ENCODE measurements at places on chromosomes 5 and 9. TPM values are rescaled to one million over a fixed set of nuclear protein-coding genes. Genes with fewer than 3 reads are reported as not detected.
A peak's percentile ranks its signal among the peaks of the same experiment; 100 is the strongest.

The SLCO6A1 gene
- not detected for total RNA-seq

The ERGIC1 gene
- total RNA-seq = 76.9 TPM

The POU4F3 gene
- not detected for total RNA-seq

The TRIM36 gene
- total RNA-seq = 0.75 TPM

The PCDHGA6 gene
- 11.5 TPM for total RNA-seq

The PCDHGA12 gene
- 10.3 TPM for total RNA-seq

The DOCK8 gene
- total RNA-seq = 2.4 TPM

The RGS7BP gene
- total RNA-seq = 1.7 TPM

- DNase-seq = no peak
These were observed 36.3 kb downstream of the SLC12A7 start for GRCh38 chr5:1075555-1075881.

GRCh38 chr9:128729302-128729701 is 5.4 kb upstream of the ZDHHC12 start:
- no peak for DNase-seq

DNA sequence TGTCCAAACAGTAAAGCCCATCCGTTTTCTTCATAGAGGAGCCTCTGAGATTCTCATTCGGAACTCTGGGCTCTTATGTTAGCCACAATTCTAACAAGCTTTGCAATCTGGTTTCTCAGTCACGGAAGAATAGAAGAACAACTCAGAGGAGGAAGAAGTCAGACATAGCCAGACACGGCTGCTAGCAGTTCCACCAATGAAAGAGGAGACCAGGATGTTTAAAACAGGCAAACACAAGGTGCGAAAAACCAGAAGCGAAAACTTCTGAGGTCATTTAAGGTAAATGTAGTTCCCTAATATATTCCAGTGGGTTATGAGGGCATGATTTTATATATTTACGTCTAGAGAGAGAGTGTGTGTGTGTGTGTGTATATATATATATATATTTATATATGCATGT is 34.1 kb upstream of the GDNF start:
- no peak for DNase-seq

- no peak for DNase-seq
These were observed 59.9 kb upstream of the PLPP1 start for GRCh38 chr5:55594671-55595070.

DNA sequence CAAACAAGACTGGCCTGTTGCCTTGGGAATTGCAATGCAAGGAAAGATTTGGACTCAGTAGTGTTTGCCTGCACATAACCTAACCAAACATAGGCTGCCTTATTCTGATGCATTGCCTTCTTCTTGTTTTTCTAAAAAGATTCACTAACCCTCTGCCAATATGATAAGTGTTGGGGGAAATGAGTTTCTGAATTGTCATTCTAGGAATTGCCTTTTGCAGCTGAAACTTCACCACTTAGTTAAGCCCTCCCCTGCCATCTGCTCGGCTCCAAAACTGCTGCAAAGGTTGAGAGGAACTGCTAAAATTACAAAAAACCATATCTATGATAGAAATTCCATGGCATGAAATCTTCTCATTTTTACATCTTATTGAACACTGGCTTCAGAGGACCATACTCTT is 41.6 kb upstream of the SPATA31D4 start:
- no peak for DNase-seq

GRCh38 chr5:17928581-17928981 is 294.3 kb downstream of the TAF11L14 start:
- no peak for DNase-seq

DNA sequence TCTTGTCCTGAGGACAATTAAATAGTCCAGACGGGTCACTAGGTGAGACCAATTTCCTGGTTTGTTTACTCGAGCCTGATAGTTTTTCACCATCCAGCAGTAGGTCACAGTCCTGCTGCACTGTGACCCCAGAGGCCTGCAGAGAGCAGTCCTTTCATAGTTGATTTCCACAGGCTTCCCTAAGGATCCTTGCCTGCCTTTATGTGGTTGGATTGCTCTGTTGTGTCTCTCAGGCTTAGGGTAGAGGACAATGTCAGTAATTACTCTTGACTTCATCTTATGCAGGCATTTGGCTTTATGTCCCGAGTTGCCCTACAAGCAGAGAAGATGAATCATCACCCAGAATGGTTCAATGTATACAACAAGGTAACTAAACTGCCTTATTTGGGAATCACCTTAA is 9.0 kb upstream of the CATSPER3 start:
- no peak for DNase-seq

DNA sequence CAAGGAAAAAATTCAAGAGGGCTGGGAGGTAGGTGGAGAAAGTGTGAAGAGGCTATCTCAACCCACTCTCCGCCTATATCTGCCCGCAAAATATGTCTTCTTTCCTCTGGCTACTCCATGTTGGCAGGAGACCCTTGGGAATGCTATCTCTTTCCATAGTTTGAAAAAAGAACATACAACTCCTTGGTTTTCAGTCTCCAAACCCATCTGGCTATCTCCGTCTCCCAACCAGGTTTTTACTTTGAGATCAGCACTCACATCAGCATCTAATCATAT is 109.9 kb upstream of the IFNE start:
- DNase-seq = no peak

DNA sequence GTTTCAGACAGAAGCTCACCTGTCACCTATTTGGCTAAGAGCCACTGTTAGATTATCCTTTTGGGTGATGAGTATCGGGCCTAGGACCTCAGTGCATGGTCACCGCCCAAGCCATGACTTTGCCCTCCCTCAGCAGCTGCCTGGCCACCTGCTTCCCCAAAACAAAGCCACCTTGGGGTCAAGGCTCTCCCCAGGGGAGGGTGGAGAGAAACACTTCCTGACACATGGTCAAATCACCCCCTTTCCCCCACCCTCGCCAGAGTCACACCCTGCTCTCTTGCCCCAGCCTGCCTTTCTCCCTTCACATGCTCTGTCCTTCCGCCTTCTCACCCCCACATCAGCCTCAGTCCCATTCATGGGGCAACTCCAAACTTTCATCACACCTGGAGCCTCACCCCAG is 1.7 kb upstream of the HBEGF start:
- peak; percentile 53 for DNase-seq

- no peak for DNase-seq
These were observed 51.7 kb downstream of the ARHGAP26 start for GRCh38 chr5:142821733-142822487.

- no peak for DNase-seq
These were observed 107.9 kb upstream of the FREM1 start for GRCh38 chr9:15018096-15018637.

- DNase-seq = peak; percentile 56
These were observed 3.3 kb downstream of the ANKRD33B start for GRCh38 chr5:10567121-10567591.

- no peak for DNase-seq
These were observed 30.0 kb upstream of the SUSD3 start for GRCh38 chr9:93028448-93029006.

- DNase-seq = no peak
These were observed 145.6 kb downstream of the FBXL7 start for GRCh38 chr5:15645381-15646160.

GRCh38 chr5:107532916-107533315 is 137.8 kb downstream of the EFNA5 start:
- no peak for DNase-seq

GRCh38 chr5:88825584-88826315 is 57.2 kb downstream of the MEF2C start:
- DNase-seq = no peak

Data from cardiac septum (tissue), 1 donor.